ENCODE measurements at places on chromosomes 5 and 9.

GRCh38 chr5:41707853-41708603 lies 162.2 kb downstream of the OXCT1 start:
- DNase-seq = no peak

DNA sequence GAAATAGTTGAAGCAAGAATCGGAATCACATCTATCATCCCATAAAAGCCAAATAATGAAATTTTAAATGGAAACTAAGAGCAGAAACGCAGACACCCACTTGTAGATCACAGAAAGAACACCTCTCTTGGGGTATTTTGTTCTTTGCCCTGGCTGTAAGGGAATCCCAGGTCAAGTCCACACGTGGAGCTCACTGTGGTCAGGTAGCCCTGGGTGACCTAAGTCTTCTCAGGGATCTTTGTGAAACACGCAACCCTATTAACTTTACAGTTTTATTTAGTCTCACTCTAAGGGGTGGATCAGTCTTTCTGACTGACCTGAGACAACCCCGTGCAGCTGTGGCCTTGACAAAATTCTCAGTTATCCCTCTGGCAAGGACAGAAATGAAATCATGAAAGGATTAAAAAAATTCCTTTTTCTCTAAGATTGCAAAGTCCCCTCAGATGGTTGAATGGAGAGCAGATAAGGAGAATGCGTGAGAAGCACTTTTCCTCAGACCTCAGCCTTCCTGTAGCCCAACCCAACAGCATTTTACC lies 111.6 kb downstream of the NREP start:
- no peak for DNase-seq

DNA sequence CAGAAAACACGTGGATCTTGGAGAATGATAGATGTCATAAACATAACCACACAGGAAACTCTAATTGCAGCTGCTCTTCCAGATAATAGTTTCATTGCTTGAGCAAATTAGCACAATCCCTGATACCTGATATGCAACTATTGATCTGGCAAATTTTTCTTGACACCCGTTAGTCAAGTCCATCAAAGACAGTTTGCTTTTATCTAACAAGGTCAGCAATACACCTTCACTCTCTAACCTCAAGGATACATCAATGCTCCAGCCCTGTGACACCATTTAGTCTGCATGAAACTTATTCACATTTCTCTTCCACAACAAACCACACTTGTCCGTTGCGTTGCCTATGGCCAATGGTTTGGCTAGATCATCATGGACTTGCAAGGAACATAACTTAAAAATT lies 16.6 kb downstream of the UGT3A1 start:
- DNase-seq = no peak

GRCh38 chr5:11126844-11127243 lies 365.8 kb upstream of the DAP start:
- DNase-seq = no peak

DNA sequence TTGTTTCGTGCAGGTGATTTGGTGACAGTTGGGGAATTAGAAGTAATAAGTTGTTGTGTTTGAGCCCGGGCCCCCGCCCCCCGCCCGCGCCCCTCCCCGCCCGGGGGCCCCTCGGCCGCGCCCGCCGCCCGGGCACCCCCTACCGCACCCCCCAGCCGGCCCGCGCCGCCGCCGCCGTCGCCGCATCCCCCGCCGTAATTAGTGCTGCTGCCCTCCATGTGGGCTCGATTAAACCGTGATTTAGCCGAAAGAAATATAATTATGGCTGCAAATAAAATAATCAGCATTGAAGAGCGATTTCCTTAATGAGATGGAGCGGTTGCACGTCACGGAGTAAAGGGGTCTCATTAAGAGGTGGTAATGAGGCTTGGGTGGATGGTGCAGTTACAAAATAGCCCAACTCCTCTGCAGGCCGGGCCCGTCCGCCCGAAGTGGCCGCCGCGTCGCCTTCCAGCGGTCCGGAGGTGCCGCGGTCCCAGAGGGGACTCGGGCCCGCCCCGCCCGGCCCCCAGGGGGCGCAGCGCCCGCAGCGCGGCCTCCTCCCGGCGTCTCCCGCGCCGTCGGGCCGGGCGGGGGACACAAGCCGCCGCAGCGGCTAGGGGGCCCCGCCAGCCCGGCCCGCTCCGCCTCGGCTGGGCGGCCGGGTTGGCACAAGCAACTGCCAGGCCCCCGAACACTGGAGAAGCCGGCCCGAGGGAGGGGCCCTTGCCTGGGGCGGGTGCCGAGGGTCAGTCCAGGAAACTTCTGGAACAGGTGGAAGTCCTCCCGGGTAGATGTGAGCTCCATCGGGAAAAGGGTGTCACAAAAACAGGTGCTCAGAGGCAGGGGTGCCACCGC lies 6.9 kb upstream of the OTP start:
- DNase-seq = peak; percentile 21

Measured in activated naive CD4-positive, alpha-beta T cell (primary cell).